ENCODE measurements at places on chromosomes 7 and 10.

DNA sequence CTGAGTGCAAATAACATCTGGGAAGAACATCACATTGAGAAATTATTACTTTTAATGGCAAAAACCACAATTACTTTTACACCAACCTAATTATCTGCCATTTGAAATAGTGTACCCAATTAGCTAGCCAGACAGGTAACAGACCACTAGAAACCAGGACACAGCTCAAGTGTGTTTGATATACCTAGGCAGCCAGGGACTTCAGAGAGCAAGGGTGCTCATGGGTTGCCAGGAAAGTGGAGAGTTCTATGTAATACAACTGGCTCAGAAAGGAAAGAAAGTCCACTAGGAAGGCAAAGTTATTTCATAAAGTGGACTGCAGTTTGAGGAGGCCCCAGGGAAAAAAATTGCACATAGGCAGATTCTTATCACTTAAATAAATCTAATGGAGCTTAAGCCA lies 50.0 kb upstream of the PTN start:
- no peak for DNase-seq

DNA sequence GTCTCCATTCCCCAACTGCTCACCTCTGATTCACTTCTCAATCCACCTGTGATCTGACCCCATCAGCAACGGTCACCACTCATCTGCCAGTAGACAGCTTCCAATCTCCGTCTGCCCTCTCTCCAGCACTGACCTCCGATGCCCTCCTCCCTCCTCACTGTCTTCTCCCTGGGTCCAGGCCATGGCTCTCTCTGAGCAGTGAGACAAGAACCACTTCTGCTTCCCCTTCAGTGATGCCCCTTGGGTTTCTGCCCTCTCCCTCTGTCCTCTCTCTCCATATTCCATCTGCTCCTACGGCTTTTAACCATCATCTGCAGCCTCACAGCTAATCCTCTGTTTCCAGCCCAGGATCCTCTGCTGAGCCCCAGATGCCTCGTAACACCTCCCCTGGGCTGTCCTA lies 55.5 kb upstream of the OPALIN start:
- DNase-seq, result no peak

GRCh38 chr7:80635533-80635932 lies 2.9 kb upstream of the CD36 start:
- DNase-seq, result no peak

DNA sequence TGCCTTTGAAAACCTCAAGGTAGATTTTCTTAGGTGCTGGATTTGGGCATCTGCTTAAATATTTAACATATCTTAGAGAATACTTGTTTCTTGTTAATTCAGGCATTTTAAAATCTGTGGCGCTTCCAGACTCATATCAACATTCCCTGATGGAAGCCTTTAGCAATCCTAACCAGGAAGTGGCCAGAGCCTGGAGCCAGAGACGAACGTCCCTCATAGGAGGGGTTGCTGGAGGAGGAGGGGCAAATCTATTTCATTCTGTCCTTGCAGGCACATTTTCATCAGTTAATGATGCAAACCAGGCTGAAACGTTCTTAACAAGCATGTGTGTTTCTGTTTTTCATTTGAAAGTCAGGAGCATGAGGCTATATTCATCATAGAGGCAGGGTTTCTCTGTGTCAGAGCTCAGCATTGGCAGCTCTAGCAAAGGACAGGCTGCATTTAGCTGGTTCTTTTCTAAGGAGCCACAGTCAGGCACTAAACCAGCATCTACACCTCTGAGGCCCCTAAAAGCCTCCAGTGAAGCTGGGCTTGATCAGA lies 17.8 kb upstream of the IFIT2 start:
- no peak for DNase-seq

DNA sequence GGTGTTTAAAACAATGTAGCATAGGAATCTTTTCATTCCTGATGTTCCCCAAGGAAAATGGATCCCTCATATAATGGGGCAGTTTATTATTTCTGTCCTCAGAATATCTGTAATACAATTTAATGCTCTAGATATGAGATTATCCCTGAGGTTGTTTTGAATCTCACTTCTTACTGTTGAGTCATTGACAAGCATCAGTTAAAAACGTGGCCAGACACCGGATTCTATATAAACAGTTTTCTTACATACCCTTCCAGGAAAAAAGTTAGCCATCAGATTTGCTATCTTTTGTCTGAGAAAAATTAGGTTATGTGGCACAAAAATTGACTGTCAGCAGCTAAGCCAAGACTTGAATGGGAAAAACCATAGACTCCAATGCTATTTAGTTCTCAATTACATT lies 539.8 kb upstream of the CELF2 start:
- no peak for DNase-seq

GRCh38 chr7:64945503-64946175 lies 42.6 kb downstream of the ZNF273 start:
- no peak for DNase-seq

DNA sequence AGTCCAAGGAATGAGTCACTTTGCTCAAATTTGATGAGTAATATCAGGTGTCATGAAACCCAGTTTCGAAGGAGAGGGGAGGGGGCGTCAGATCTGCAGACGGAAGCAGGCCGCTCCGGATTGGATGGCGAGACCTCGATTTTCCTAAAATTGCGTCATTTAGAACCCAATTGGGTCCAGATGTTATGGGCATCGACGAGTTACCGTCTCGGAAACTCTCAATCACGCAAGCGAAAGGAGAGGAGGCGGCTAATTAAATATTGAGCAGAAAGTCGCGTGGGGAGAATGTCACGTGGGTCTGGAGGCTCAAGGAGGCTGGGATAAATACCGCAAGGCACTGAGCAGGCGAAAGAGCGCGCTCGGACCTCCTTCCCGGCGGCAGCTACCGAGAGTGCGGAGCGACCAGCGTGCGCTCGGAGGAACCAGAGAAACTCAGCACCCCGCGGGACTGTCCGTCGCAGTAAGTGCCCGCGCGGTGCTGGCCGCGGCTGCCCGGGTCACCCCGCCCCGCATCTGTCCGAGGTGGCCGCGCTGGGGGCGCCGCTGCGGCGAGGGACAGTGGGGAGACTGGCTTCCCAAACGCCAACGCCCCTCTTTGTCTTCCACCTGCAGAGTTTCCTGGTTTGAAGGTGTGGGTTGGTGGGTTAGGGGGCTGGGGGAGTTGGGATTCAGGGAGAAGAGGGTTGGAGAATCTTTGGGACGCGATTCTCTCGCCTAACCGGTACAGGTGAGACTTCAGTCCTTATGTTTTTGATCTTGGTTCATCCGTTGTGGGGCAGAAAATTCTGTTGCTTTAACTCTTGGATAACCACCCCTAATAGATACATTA lies at the start of gene TAC1:
TAC1 (plus strand) TSS at position 351 of the 829 bp plus-strand sequence. CDS start 527 bp downstream, outside the sequence.
- DNase-seq, result no peak

GRCh38 chr10:100810835-100811116 lies 65.4 kb downstream of the PAX2 start:
- DNase-seq, result no peak

DNA sequence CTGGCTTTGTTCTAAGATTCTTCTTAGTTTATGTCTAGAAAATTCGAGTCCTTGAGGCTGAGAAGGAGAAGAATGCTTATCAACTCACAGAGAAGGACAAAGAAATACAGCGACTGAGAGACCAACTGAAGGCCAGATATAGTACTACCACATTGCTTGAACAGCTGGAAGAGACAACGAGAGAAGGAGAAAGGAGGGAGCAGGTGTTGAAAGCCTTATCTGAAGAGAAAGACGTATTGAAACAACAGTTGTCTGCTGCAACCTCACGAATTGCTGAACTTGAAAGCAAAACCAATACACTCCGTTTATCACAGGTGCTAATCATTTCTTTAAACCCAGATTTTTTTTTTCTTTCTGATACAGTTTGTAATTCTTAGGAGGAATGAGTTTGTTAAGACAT lies 6.7 kb downstream of the CEP55 start:
- no peak for DNase-seq

DNA sequence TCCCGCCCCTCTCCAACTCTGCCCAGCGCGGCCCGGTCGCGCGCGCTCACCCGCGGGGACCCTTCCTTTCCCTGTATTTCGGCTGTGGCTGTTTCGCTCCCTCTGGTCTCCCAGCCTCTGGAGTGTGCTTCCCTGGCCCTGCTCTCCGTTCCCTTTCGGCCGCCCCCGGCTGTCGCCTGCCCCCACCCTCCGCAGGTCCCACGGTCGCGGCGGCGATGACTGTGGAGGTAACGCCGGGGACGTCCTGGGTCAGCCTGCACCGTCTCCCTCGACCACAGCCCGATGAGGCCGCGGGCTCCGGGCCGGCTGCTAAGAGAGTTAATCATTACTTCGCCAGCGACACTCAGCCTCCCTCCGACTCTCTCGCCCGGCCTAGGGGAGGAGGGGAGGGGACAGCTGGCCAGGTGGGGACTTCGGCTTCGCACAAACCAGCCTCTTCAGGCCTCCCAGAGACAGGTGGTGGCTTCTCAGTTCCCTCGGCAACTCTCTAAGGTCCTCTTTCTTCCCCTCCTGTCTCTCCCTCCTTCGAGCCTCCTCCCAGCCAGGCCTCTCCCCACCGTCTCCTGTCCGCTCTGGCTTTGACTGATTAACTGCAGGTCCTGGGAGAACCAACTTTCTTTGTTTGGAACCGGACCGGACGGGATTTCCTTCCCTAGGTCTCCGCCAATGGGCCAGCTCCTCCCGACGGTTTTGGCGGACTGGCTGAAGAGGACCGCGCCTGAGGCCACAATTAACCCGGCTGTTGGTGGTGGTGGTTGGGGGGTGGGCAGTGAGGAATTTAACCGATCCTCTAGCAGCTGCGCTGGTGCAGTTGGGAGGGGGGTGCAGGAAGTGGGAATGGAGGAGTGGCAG lies 5.6 kb upstream of the PAX2 start:
- no peak for DNase-seq

GRCh38 chr10:128883231-128884032 lies 583.6 kb upstream of the MGMT start:
- no peak for DNase-seq

- no peak for DNase-seq
Observed at GRCh38 chr7:107166736-107167426, 1.9 kb upstream of the HBP1 start.

DNA sequence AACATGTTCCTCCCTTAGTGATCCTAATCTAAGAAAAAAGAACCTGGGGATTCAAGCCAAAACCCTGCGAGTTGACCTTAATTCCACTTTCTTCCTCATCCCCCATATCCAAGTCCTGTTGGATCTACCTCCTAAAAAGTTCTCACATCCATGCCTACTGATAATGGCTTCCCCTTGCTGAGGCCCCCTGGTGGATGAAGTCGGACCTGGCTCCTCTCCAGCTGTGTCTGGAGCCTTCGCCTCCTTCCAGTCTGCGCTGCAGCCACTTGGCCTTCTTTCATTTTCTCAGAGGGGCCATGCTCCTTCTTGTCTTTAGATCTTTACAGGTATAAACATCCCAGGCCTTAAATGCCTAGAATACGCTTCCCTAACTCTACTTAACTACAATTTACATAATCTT lies 8.1 kb downstream of the PDE1C start:
- DNase-seq, result peak; percentile 13

DNA sequence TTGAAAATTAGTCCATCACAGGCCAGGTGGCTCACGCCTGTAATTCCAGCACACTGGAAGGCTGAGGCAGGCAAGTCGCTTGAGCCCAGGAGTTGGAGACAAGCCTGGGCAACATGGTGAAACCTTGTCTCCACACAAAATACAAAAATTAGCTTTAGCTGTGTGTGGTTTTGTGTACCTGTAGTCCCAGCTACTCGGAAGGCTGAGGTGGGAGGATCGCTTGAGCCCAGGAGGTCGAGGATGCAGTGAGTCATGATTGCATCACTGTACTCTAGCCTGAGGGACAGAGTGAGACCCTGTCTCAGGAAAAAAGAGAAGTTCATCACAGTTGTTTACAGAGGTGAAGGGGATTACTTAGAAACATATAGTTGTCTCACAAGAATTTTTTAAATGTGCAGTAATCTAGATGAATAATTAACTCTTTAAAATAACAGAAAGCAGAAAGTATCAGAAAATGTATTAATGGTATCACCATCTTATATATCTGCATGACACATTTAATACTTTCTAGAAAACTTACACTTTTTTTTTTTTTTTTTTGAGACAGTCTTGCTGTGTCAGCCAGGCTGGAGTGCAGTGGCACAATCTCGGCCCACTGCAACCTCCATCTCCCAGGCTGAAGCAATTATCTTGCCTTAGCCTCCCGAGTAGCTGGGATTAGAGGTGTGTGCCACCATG lies 8.9 kb downstream of the LCOR start:
- DNase-seq, result no peak

- DNase-seq, result no peak
Observed at GRCh38 chr10:127431525-127431924, 117.6 kb upstream of the NPS start.

- DNase-seq, result no peak
Observed at GRCh38 chr7:116616555-116617059, 55.4 kb upstream of the MET start.

GRCh38 chr10:642186-642890 lies 47.1 kb downstream of the DIP2C start:
- DNase-seq, result no peak

- DNase-seq, result no peak
Observed at GRCh38 chr7:3861941-3862340, 560.9 kb downstream of the SDK1 start.

DNA sequence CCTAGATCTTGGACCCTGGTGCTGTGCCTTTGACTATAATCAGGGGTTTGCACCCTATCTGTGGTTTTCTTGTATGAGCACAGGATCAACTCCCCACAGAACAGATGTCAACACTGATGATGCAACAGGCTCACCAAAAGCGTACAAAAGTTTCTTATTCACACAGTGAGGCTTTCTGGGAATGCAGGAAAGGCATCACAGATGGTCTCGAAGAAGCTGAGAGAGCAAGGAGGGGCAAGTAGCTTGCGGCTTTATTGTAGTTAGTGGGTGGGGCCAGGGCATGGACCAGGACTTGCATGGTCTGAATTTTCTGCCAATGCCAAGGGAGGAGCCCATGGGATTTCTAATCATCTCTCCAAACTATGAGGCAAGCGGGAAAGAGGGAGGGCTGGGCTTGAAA lies 46.2 kb downstream of the SEC61G start:
- DNase-seq, result no peak

DNA sequence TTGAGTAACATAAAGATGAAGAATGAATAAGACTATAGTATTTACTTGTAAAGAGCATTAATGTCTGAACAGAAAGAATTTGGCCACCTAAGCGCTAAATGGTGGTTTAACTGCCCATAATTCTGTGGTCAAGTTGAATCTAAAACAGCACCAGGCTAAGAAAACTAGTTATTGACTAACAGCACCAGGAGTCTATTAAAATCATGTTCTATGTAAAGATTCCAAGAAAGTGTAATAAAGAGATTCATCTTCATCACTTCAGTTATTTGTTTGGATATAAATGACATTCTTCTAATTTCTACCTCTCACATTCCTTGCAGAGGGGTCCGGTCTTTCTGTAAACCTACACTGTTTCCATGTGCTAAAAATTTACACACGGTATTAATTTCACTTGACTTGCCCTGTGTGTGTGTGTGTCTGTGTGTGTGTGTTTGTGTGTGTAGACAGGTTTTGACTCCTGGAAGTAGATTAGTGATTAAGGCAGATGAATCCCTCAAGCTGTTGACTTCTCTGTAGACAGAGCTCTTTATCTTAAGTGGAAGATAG lies 84.4 kb downstream of the KLF6 start:
- DNase-seq, result no peak

GRCh38 chr7:48263311-48263650 lies 92.0 kb downstream of the ABCA13 start:
- no peak for DNase-seq
